ENCODE measurements at places on chromosomes 1 and 21.
A peak's percentile ranks its signal among the peaks of the same experiment; 100 is the strongest.

DNA sequence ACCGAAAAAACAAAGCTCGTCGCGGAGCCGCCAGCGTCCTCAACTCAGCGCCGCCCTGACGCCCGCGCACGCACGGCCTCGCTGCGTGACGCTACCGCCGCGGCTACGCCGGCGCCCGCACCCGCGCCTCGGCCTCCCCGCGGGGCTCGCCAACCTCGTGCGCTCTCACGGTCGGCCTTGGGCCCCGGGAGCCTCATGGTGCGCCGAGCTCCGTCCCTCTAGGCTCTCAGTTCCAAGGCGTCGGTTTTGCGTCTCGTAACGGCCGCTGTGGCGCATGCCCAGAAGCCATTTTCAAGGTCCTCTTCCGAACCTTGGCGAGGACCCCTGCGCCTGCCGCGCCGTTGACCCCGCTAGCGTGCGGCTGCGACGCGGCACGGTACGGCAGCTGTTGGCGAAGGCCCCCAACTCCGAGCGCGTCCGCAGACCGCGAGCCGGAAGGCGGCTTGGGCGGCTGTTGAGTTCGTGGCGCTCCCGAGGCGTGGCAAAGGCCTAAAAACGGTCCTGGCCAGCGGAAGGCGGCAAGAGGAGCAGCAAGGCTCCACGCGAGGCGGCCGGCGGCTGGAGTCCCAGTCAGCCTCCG lies at the start of gene HENMT1:
Gene HENMT1 (minus strand): TSS at position 64 of the 580 bp plus-strand sequence. CDS start 1,209 bp downstream, outside the sequence.
- peak; percentile 83 for DNase-seq

GRCh38 chr1:167538657-167539056 lies 14.9 kb downstream of the CREG1 start:
- no peak for DNase-seq

DNA sequence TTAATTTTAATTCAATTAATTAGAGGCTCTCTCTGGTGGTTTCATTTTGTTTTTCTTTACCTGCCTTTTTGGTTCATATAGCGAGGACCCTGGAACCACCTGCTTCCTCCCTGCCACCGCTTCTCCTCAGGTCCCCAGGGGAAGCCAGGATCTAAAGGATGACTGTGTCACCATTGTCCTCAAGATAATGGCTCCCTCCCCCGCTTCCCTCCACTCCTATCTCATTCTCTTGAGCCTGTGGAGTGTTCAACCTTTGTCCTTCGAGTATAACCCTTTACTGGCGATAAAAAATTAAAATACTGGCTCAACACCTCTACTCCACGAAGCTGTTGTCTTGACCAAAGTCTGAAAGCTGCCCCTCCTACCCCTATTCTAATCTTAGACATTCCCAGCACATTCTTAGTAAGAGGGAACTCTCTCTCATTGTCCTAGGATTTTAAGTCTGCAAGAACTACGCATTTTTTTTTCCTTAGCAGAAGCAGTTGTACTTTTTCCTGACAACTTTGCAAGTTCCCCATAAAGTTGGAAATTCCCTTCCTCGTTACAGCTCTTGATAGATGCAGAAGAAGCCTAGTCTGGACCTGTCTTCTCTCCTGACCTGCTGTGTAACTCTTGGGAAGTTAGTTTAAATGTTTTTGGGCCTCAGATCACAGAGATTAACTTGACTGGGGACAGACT lies 12.6 kb upstream of the MAPKAPK2 start:
- no peak for DNase-seq

GRCh38 chr1:115238336-115239147 lies 99.5 kb downstream of the NGF start:
- no peak for DNase-seq

- no peak for DNase-seq
Observed at GRCh38 chr1:155256058-155256852, 972 bp upstream of the ENTREP3 start.

GRCh38 chr1:201281573-201281972 lies 1.7 kb upstream of the PKP1 start:
- no peak for DNase-seq

DNA sequence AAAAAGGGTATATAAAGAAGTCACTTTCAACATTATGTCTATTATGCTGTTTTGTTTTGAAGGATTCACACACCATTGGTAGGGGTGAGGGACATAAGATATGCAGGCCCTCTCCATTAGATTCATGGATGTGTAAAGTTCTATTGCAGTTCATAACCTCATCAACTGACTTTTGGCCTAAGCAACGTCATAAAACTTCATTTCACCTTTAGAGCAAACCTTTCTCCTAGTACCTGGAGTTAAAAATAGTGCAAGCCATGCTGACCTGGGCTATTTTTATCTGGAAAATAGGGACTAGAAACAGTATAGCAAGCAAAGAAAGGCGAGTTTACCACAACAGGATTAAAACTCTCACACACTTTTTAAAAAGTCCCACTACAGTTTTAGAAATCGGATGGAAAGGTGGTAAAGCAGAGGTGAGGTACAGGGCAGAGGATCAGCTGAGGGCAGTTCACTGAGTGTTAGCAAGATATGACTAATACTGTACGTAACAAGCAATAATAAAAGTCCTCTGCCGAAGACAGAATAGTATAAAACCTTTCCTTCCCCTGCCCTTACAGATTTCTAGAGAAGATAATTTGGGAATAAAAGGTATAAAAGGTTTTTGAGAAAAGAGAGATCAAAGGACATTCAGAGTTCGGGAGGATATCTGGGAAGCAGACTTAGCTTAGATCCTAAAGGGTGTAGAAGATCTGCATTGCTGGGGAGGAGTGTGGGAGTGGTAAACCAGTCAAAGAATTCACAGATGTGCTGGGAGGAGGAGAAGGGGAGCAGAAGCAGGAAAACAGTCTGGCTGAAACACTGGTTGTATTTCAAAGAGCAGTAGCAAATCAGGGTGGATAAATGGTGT lies 14.3 kb downstream of the EGLN1 start:
- DNase-seq: no peak

- DNase-seq: no peak
Observed at GRCh38 chr1:211495584-211495983, 3.6 kb upstream of the RD3 start.

DNA sequence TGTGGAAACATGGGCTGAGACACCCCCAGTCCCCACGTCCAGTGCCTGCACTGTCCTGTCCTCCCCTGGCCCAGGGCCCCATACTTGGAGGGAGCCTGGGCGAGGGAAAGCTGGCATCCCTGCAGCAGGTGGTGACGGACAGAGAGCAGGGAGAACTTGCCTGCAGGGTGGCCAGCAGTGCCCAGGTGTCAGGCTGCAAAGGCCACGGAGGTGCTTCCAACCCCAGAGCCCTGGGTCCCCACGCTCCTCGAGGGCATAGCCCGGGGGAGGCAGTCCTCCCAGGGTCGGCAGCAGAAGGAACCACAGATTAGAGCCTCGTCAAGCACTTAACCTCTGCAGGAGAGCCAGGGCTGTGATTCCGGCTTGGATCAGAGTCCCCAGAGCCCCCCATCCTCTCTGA lies 77.5 kb downstream of the ARHGEF16 start:
- DNase-seq: no peak

DNA sequence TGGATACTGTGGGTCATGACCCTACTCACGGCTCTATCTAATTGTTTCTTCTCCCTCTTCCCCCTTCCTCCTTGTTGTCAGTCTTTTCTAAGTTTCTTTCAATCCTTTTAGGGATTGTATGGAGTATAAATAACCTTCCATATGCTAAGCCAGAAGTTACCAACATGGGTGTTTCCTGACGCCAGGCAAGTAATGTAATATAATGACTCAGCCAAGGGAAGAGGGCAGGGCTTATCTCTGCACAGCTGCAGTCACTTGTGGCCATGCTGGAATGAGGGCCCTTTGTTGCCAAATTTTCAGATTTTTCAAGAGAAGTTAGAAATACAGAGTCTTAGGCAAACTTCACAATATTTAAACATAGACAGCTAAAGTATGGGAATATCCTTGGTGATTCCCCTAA lies 194.6 kb downstream of the ST6GALNAC3 start:
- DNase-seq: no peak

DNA sequence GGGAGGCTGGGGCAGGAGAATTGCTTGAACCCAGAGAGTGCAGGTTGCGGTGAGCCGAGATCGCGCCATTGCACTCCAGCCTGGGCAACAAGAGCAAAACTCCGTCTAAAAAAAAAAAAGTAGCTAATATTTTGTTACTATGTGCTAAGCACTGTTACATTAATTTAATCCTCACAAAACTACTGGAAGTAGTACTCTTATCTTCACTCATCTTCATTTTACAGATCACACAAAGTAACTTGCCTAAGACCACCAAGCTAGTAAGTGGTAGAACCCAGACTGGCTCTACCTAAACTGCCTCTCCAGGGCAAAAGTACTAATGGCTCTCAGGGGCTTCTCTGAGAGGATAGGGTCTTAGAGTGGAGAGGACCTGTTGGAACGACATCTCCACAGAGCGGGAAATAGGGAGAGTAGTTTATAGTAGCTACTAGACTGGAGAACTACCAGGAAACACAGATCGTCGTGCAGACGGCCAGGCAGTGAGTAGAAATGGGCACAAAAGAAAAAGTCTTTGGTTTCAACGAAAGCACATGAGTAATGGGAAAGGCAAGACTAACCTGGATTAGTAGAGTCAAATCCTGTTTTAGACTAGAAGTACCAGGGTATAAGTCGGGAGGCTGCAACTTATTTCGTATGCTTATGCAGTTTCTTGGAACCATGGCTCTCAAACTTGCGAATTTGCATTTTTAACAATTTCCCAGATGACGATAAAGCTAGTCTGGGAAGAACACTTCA lies 1.4 kb downstream of the CLCC1 start:
- no peak for DNase-seq

GRCh38 chr1:211132721-211133392 lies 1.1 kb downstream of the KCNH1 start:
- DNase-seq: no peak

DNA sequence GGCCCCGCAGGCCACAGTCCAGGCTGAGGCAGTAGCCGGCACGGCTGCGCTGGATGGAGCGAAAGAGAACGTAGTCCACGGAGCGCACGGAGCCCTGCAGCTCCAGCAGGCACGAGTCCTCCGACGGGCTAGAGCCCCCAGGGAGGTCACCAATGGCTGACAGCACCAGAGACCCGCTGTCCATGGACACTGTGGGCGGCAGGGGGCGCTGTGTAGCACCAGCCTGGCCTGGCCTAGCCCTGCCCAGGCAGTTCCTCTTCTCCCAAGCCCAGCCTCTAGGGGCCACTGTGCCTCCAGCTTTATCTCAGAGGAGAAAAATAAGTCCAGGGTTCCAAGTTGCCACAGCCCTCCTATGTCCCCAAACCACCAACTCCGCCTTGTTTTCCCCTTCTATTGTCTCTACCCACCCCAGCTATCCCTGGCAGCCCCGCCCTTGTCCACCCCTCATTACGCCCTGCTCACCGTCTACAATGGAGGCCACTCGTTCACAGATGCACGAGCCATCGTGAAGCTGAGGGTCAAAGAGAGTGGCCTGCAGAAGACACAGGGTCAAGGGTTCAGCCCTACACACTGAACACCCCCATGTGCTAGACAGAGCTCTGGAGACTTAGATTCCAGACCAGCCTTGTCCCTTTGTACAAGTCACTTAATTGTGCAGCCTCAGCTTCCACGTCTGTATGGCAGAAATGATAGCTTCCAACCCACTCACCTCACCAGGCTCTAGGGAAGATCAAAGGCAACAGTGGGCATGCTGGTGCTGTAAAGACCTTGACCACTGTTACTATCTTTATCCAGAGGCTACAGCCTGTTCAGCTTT lies 4.4 kb downstream of the ENTREP3 start:
- DNase-seq: peak; percentile 99

- DNase-seq: no peak
Observed at GRCh38 chr21:32516756-32517649, 68.3 kb downstream of the TCP10L start.

- DNase-seq: no peak
Observed at GRCh38 chr1:23660671-23661070, 30.9 kb upstream of the RPL11 start.

DNA sequence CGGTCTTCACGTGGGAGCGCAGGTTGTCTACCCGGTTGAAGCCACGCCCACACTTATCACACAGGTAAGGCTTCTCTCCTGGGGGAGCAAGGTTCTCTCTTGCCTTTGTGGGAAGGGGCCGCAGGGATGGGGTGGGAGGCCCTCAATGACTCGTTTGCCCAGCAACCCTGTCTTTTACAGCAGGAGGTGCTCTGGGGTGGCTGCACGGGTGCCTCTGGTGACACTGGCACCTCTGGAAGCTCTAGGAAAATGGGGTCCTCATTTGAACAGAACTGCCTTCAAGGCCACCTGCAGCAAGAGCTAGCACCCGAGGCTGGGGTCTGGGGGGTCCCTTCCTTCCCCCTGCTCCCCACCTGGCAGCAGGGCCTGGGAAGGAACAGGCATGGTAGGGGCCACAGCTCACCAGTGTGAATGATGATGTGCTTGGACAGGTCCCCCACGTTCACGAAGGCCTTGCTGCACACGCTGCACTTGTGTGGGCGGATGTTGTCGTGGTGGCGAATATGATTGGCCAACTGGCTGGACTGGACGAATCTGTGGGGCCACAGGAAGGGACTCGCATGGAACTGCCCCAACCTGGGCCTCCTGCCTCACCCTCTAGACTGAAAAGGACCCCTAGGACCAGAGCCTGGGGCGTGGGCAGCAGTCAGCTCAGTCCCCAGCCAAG lies 33.1 kb downstream of the ZBTB17 start:
- DNase-seq: no peak

DNA sequence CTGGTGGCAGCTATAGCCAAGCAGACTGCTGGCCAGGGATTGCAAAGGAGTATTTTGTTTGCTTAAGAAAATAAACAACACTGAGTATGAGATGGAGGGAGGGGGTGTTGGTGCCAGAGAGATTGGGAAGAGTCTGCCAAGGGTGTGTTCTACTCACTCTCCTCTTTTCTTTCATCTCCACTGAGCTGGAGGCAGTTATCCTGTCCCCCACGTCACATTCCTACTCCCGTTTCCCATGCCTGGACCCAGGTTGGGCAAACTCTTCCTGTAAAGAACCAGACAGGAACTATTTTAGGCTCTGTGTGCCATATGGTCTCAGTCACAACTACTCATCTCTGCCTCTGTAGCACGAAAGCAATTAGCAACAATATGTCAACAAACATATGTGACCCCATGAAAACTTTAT lies 1.4 kb upstream of the IL24 start:
- no peak for DNase-seq

- no peak for DNase-seq
Observed at GRCh38 chr1:178122283-178122682, 28.4 kb downstream of the RASAL2 start.

DNA sequence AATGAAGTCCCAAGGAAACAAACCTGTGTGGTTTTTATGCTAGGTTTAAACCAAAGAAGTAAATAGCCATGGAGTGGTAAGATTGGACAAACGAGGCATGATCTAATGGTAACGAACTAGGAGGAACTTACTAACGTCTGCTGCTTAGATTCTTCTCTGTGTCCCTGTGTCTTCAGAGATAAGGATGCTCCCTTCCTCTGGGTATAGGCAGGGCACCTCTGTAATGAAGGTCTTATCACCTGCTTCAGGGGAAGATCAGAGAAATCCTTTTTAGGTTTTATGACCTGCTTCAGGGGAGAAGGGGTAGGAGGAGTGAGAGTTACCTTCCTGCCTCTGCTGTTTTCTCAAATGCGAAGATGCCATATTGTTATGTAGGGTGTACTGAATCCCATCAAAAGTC lies 214.9 kb upstream of the L1TD1 start:
- DNase-seq: no peak

GRCh38 chr1:84750110-84750730 lies 60.0 kb upstream of the SSX2IP start:
- DNase-seq: no peak

- no peak for DNase-seq
Observed at GRCh38 chr1:21586846-21587601, 77.8 kb downstream of the ALPL start.
